NAMALWA (cell line): ENCODE measurements at places on chromosomes 6 and 20.

GRCh38 chr6:144549837-144550747 is 265.0 kb downstream of the UTRN start:
- no peak for DNase-seq

GRCh38 chr6:86789779-86790411 is 147.4 kb upstream of the HTR1E start:
- no peak for DNase-seq

GRCh38 chr6:89689732-89690131 is 51.2 kb upstream of the LYRM2 start:
- DNase-seq, result no peak

GRCh38 chr6:3916211-3916610 is 67.0 kb downstream of the FAM50B start:
- no peak for DNase-seq

- no peak for DNase-seq
These were observed 452.3 kb downstream of the HTR1B start for GRCh38 chr6:77010931-77011542.
